CD4-positive, alpha-beta T cell treated with Interferon gamma for 1 hour (primary cell): ENCODE measurements at places on chromosomes 5 and 9.

GRCh38 chr5:168647083-168647482 is 67.9 kb upstream of the PANK3 start:
- DNase-seq = no peak

DNA sequence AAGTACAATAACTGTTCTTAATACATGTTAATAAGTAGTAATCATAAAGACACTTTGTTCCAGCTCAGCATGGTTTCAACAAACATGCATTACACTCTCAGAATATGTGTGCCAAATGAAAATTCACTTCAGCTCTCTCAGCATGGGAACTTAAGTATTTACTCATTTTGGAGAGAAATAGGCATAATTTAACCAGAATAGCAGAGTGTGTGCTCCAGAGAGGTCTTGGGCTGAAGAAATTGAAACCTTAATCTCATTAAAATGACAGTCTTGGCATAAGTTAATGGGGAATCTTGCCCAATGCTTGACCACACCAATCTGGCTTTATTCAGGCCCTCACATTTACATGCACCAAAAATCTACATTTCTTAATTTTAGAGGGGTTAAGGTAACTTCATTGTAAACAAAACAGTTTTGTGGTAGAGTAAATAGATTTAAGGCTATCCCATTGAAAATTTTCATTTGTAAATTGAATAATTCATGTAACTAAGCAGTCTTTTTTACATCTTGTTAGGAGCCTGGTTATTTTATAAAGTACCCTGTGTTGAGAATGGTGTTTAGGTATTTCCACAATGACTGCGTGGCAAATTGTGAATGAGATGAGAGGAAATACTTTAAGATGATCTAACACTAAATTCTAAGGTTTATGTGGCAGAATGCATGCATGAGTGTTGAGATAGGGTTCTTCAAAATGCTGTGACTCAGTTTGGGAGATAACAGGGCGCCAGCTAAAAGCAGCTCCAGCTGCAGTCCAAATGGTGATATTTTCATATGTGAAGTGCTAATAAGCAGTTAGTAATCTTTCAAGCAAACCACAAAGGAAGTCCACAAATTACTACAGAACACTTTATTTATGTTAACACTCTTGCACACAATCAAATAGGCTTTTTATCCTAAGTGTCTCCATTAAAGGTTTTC is 11.3 kb upstream of the LOX start:
- no peak for DNase-seq

DNA sequence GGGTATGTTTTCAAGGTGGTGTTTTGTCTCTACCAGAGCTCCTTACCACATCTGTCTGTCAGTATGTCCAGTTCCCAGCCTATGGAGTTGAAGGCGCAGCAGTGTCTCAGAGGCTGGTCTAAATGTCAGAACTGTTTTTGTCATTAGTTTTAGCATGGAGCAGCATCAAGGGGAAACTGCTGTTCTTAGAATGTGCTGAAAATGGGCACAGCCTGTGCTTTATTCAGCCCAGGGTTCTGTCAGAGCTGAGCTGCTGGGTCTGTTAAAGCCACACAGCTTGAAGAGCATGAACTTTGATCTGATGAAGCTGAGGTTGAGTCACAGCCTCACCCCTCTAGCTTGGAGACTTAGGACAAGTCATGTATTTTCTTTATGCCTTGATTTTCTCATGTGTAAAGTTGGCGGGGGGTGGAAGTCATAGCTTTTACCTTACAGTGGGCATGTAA is 71.9 kb downstream of the RALGPS1 start:
- no peak for DNase-seq

DNA sequence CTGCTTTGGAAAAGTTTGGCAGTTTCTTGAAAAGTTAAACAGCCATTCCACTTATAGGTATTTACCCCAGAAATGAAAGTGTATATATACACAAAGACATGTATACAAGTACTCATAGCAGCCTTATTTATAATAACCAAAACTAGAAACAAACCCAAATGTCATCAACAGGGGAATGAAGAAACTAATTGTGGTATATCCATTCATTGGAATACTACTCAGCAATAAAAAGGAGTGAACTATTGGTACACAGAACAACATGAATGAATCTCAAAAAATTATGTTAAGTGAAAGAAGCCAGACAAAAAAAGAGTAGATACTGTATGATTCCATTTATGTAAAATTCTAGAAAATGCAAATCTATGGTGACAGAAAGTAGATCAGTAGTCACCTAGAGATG is 2.7 kb downstream of the MORN5 start:
- DNase-seq = no peak
